ENCODE measurements at places on chromosomes 7 and 10. TPM values are rescaled to one million over a fixed set of nuclear protein-coding genes. Genes with fewer than 3 reads are reported as not detected.

DNA sequence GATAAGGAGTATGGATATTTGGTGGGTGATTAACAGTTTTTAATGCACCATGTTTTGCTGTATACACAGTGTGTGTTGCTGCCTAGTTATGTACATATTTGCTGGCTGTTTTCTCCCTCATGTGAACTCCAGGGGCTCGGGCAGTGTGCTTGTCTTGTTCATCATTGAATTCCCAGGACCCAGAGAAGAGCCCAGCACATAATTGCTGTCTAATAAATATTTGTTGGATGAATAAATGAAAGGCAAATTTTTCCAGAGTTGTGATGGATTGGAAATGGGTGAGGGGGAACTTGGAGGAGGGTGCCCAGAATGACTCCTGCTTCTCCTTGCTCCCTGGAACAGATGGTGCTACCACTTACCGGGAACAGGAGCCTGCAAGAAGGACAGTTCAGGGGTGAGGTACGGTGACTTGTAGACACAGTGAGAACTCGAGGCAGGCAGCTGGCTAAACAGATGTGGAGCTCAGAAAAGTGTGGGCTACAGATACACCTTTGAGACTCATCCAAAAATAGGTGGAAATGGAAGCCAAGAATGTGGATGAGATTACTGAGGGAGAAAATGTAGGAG is 586.8 kb upstream of the MGMT start:
- peak; percentile 91 for DNase-seq

CLCN1 gene
- not detected for total RNA-seq

MPP7 gene
- 59.1 TPM for total RNA-seq

DNA sequence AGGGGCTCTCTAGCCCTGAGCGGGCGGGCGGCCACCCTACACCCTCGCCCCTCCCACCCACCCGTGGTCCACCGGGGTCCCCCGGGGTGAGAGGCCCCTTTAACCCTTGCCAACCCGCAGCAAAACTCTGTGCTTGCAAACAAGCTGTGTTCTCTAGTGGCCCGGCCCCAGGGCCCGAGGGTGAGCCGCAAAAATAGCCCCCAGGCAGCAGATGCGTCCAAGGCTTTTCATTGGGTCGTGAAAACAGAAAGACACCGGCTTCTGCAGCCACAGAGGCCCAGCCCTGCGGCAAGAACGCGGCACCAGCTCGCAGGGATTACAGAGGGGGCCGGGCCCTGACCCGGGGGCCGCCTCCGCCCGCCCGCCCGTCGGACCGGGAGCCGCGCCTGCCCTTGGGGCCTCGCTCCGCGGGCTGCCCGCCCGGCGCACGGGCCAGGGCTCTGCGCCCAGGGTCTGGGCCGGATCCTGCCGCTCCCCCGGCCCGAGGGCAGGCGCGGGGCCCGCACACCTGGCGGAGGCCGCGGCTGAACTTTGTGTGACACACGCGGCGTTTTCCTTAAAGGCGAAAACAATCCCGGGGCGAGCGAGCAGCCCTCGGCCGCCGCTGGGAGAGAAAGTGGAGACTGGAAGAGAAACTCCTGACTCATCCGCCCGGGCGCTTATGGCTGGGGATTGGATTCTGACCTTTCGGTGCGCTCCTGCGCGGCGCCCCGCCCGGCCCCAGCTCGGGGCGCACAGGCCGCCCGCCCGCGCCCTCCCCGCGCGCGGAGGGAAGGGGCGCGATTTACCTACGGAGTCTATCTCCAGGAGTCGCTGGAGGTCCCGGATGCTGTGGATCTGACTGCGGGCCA is 2.8 kb downstream of the PDGFA start:
- no peak for DNase-seq

SPDYE16 gene
- total RNA-seq, result not detected

DNA sequence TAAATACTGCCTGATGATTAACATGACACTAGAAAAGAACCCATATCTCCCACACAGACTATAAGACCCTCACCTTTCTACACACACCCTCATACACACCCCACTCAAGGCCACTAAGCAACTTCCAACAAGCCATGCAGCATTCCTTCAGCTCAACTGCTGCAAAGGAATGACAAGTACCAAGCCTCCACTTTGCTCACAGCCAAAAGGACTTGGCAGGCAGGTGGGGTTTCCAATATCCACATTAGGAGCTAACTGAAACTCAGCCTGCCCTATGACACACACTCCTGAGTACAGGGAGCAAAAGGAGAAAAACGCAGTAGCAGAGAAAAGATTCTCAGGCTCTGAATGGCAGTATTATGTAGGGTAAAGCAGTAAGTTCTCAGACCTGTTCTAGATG is 13.4 kb downstream of the USP54 start:
- peak; percentile 93 for DNase-seq

ABCA13 gene
- total RNA-seq, result 0.26 TPM

MUC12 gene
- total RNA-seq, result not detected

DNA sequence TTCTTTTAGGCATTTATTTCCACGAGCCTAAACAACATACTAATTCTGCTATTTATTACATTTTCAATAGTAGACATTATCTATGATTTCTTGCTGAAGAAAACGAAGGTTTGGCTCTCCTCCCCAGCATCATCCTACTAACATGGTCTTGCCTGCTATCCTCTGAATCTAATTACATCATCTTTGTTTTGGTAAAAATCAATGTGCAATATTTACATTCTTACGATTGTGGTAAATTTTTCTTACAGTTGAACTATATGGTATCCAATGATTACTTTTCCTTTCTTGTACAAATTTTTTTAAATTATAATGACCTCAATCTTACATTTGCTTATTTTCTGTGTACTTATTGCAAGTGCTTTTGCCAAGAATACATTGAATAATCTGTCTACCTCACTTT is 7.0 kb upstream of the CALD1 start:
- DNase-seq, result no peak

SEC23IP gene
- 29.9 TPM for total RNA-seq

Data from esophagus muscularis mucosa (tissue), 4 donors.